ENCODE measurements at places on chromosomes 3 and 15.

- no peak for DNase-seq
These were observed 128.2 kb upstream of the HES1 start for GRCh38 chr3:194007592-194008337.

- DNase-seq, result peak; percentile 81
These were observed 127.4 kb upstream of the ABHD17C start for GRCh38 chr15:80567721-80568157.

- DNase-seq, result no peak
These were observed 2.0 kb upstream of the GANC start for GRCh38 chr15:42270996-42271395.

GRCh38 chr3:102031834-102032233 lies 182.5 kb downstream of the NFKBIZ start:
- DNase-seq, result no peak

DNA sequence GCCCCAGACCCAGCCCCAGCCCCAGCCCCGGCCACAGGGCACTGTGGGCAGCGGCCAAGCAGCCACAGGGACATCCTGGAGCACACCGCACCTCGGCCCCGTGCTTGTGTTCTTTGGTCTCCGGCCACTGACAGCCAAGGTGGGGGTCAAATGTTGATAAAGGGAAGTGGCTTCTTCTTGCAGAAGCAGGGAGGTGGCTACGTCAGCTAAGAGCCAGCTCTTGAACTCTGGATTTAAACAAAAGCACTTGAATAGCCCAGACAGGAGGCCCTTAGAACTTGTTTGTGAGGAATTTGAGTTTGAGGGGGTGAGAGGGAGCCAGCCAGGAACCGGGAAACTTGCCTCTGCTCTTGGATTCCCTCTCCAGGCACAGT lies 135.8 kb upstream of the ABHD17C start:
- no peak for DNase-seq

GRCh38 chr3:152287898-152288576 lies 19.3 kb downstream of the MBNL1 start:
- DNase-seq, result no peak

DNA sequence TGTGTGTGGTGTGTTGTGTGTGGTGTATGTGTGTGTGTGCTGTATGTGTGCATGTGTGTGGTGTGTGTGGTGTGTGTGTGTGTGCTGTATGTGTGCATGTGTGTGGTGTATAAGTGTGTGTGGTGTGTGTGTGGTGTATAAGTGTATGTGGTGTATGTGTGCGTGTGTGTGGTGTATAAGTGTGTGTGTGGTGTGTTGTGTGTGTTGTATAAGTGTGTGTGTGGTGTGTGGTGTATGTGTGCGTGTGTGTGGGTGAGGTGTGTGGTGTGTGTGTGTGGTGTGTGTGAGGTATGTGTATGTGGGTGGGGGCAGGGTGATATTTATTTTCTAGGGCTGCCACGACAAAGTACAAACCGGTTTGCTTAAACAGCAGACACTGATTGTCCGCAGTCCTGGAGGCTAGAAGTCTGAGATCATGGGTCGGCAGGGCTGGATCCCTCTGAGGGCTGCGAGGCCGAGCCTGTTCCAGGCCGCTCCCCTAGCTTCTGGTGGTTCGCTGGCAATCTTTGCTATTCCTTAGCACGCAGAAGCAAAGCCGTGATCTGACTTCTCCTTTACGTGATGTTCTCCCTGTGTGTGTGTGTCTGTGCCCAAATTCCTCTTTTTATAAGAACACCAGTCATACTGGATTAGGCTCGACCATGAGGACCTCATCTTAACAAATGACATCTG lies 160.2 kb downstream of the XXYLT1 start:
- DNase-seq, result no peak

- DNase-seq, result no peak
These were observed 20.2 kb downstream of the MAGEF1 start for GRCh38 chr3:184691397-184692231.

DNA sequence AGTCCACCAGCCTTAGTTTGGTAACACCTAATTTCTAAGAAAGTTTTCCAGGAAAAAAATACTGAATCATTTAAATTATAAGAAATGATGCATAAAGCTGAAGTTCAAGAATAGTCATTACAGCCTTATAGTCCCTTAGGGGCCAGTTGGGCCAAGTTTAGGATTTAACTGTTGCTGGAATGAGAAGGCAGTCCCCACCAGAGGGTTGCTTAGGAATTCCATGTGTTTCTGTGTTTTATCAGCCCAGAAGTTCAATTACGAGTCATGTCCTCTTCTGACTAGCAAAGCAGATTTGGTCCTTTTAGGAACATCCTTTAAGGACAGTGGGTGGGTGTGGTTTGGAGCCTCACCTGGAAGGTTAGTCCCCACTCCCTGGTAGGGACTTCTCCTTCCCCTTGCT lies 57.0 kb upstream of the NR2E3 start:
- no peak for DNase-seq

- no peak for DNase-seq
These were observed 95.1 kb downstream of the RPL39L start for GRCh38 chr3:187044206-187044605.

GRCh38 chr15:69034352-69034751 lies 19.9 kb downstream of the NOX5 start:
- no peak for DNase-seq

GRCh38 chr15:66220601-66221000 lies 32.9 kb downstream of the MEGF11 start:
- no peak for DNase-seq

DNA sequence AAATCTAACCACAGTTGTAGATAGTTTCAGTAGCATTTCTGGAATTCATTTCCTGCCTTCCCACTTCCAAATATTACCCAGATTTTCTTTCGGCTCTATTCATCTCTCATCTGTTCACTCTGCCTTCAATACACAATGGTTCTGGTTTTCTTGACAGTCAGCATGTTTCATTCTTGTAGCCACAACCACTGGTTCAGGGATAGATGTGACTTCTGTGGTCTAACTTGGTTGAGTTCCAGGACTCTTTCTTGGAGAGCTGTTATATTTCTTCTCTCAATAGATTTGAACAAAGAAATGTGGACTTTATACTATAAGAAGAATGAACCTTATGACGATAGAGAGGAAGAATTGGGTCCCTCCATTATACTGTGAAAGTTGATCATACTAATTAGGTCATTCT lies 228.8 kb downstream of the NSUN3 start:
- no peak for DNase-seq

DNA sequence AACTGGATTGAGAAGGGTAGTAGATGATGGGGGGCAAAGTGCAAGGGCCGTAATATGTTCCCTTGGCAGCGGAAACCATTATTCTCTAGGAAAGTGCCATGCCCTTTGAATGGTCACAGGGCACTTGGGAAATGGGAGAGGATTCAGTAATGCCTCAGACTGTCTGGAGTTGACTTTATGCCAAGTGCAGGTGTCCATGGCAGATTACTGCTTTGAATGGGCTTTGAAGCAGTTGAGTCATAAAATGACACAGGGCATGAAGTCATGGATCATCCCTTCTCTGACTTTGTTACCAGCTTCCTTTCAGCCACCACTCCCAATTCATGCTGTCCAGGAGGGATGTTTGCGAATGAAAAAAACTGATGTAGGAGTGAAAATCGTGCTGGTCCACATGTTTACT lies 20.1 kb downstream of the AADACL2 start:
- no peak for DNase-seq

DNA sequence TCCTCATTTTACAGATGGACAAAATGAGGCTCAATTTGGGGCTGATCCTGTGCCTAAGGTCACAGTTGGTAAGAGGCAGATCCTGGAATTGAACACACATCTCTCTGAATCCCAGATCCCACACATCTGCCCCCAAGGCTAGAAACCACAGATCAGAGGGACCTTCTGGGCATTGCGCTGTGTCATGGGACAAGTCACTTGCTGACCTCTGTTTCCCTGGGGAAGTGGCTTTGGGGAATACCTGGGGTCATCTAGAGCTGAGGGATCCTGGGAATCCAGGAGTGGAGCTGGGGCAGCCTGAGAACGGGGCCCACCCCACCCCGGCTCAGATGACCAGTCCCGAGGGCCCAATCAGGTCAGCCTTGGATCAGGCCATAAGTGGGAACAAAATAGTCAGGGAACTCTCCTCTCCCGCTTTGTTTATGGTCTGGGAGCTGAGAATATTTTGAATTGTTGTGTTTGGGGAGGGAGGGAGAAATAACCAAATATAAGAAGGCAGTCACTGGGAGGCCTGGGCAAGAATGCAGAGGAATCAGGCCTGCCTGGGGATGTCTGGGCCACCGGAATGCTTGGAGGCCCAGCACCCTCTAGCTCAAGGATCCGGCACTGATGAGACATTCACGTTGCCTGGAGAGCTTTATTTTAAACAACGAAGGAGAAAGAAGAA lies 8.8 kb upstream of the SLC6A6 start:
- DNase-seq, result no peak

- no peak for DNase-seq
These were observed 252.1 kb downstream of the DOCK3 start for GRCh38 chr3:50926868-50927267.

GRCh38 chr3:170502297-170502696 lies 83.6 kb downstream of the SLC7A14 start:
- no peak for DNase-seq

DNA sequence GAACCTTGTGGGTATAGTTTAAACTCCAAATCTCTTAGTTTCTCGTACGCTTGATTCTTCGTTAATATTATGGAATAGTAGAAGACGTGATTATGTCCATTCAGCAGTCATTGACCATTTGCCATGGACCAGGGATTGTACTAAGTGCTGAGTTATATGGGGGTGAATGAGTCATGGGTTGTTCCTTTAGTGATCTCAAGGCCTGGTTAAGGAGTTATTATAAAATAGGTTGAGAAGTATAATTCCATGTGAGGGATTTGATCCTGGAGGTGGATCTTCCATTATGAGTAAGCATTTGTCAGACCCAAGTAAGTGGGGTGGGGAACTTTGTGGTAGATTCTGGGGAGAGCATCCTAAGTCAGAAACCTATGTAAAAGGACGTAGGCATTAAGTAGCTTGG lies 15.4 kb downstream of the NR2C2 start:
- no peak for DNase-seq

DNA sequence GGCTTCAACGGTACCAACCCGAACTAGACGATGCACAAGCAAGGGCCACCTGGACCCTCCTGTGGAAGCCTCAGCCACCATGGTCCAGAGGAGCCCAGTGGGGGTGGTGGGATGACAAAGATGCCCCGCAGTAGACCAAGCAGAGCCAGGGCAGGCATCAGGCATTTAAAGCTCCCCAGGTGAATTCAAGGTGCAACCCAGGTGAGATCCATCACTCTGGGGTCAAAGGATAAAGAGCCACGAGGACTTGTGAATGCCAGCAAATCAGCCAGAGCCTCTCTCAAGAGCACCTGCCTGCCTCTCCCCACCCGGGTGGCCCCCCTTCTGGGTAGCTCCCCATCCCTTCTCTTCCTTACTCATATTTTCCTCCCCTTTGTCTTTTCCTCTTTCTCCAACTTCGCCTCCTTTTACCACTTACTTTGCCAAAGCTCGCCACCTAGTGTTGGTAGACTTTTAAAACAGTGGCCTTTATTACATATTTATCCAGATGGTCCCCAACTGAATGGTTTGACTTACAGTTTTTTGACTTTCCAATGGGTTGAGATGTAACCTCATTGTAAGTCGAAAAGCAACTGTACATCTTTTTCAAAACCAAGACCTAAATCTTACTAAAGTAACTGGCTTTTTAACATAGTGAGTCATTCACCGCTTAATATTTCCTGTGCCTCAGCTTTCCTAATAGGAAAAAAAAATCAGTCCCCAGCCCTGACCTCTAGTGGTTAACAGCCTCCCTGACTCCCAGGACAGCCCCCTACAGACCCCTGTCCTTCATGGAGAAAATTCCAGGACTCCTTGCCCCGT lies 18.8 kb downstream of the PLA2G4F start:
- peak; percentile 81 for DNase-seq

DNA sequence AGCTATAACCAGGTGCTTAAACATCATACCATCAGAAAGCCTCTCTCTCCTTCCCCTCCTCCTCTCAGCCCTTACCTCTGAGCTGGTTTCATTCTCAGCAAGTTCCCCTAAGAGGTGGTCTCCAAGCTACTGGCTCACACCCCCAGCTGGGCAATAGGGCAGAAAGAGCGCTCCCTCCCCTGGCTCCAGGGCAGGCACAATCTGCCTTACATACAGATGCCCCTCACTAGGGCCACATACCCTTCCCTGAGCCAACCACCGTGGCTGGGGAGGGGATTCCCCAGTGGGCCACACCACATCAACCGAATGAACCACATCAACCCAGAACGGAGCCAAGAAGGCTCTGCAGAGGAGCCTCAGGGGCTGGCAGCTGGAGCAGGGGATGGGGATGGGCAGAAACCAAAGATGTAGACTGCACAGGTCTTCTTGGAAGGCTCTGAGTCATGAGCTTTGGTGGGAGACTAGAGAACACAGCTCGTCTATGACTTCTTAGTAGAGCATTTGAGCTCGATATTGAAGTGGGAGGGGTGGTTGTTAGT lies 4.6 kb upstream of the FBLN2 start:
- DNase-seq, result no peak

- DNase-seq, result no peak
These were observed 127.5 kb downstream of the CLSTN2 start for GRCh38 chr3:140062461-140062860.

Data from iPS-NIHi11 (cell line).